ENCODE measurements at places on chromosomes 7 and 10.

DNA sequence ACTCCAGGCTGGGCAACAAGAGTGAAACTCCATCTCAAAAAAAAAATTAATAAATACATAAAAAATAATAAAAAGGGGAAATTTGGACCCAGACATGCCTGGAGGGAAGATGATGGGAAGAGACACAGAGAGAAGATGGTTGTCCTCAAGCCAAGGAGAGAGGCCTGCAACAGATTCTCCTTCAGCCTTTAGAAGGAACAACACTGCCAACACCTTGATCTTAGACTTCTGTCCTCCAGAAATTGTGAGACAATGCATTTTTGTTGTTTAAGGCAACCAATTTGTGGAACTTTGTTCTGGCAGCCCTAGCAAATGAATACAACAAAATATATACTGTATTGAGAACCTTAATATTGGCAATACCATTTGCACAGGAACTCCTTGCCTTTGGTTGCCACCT lies 180.3 kb upstream of the TNS3 start:
- no peak for DNase-seq

DNA sequence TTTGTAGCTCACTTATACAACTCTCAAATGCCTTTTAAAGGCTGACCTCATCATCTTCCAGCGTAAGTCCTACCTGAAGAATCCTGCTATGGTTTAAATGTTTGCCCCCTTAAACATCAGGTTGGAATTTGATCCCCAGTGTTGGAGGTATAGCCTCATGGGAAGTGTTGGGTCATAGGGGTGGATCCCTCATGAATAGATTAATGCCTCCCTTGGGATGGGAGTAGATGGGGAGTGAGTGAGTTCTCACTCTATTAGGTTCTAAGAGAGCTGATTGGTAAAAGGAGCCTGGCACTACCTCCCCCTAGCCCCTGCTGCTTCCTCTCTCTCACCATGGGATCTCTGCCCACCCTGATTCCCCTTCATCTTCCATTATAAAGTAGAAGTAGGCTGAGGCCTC lies 285.6 kb downstream of the FZD1 start:
- DNase-seq: no peak

DNA sequence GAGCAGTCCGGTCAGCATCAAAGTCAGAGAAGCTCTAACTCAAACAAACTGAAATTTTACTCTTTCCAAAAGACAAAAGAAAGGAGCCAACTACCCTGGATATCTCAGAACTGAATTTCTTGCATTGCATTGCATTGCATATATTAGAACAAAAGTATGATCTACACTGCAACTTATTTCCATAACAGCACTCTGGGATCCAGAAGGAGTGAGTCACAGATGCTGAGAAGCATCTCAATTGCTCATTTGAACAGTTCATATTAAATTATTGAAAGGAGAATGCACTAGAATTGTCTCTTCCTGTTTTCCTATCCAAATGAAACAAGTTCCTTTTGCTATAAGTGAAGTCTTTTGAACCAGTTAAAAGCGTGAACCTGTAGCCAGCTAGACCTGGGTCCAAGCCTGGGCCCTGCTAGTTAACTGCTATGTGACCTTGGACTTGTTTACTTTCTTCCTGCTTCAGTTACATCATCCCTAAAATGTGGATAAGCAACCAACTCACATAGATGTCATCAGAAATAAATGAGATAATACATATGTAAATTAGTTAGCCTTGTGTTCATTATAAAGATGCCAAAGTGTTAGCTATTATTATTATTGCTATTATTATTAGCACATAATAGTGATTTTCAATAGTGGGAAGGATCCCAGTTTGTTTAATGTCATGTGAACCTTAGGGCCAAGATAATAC lies 184.1 kb downstream of the CREB5 start:
- DNase-seq: no peak

- no peak for DNase-seq
Measured at GRCh38 chr10:96153070-96153469, 23.0 kb downstream of the ZNF518A start.

DNA sequence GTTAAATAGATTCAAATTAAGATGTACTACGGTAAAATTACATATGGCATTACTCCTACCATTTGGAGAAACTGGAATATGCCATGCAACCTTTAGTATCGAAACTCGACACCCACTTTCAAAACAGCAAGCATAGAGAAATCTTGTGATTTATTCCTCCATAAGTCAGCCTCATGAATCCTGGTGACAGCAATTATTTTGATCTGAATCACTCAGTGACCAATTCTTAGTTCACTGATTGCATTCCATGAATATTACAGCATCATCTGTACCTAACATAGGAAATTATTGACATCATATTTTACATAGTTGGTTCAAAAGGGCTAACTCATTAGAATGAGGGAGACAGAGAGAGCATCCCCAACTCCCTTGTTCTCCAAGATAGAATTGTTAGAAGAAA lies 89.6 kb downstream of the CACNB2 start:
- DNase-seq: no peak

DNA sequence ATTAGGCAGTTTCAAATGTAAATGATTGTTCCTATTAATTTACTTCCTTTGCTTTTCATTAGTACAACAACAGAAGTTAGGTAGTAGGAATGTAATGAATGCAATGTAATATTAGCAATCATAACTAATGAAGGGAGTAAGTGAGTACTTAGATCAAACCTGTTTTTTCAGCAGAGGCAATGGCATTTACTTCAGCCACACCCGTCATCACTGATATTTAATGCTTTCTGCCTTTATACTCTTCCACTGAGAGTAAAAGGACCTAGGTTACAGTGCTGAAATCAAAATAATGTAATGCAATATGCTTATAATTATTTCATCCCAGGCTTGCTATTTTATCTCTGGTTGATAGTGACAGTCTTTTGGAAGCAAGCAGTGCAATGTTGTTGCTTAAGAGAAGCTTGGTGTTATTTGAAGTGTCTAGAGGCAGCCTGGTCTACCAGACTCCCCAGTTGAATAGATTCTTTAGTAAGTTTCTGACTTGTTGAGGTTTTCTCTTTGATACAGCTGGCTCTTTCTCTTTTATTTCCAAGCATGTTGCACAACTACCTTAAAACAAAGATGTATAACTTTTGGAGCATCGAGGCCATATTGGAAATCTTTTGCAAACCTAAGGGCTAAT lies 149.4 kb downstream of the RNLS start:
- no peak for DNase-seq

GRCh38 chr10:80709866-80710265 lies 172.2 kb downstream of the SH2D4B start:
- no peak for DNase-seq

DNA sequence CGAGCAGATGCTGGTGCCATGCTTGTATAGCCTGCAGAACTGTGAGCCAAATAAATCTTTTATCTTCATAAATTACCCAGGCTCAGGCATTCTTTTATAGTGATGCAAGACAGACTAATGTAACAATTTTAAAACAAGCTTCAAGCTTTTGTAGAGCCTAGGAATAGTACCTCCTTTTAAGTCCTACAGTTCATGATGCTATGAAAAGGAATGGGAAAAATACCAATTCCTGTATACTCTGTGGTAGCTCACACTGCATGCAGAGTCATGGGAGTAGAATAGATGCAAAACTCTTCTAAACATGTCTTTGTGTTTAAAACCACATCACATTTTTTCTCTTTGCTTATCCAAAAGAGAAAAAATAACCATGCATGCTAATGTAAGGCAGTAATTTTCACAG lies 66.6 kb upstream of the WNT16 start:
- DNase-seq: no peak

- no peak for DNase-seq
Measured at GRCh38 chr7:787332-788240, 44.7 kb upstream of the SUN1 start.

- no peak for DNase-seq
Measured at GRCh38 chr7:64558323-64558705, 4.6 kb downstream of the ZNF680 start.

- no peak for DNase-seq
Measured at GRCh38 chr7:100363098-100363497, 5.2 kb downstream of the PILRB start.

- DNase-seq: no peak
Measured at GRCh38 chr10:125096371-125096770, 64.0 kb downstream of the CTBP2 start.

DNA sequence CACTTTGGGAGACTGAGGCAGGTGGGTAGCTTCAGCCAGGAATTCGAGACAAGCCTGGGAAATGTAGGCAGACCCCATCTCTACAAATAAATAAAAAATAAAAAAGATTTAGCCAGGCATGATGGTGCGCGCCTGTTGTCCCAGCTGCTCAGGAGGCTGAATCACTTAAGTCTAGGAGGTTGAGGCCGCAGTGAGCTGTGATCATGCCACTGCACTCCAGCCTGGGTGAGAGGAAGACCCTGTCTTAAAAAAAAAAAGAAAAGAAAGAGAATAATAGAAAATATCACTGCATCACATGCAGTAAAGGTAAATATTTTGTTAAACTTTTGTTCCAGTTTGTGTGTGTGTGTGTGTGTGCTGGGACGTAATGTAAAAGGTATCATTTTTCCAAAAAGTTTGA lies 3.0 kb downstream of the STRIP2 start:
- no peak for DNase-seq

GRCh38 chr7:30896783-30897637 lies 14.6 kb upstream of the AQP1 start:
- no peak for DNase-seq

GRCh38 chr7:67021260-67021659 lies 24.6 kb downstream of the TYW1 start:
- DNase-seq: no peak

GRCh38 chr10:129023082-129023481 lies 444.0 kb upstream of the MGMT start:
- no peak for DNase-seq

DNA sequence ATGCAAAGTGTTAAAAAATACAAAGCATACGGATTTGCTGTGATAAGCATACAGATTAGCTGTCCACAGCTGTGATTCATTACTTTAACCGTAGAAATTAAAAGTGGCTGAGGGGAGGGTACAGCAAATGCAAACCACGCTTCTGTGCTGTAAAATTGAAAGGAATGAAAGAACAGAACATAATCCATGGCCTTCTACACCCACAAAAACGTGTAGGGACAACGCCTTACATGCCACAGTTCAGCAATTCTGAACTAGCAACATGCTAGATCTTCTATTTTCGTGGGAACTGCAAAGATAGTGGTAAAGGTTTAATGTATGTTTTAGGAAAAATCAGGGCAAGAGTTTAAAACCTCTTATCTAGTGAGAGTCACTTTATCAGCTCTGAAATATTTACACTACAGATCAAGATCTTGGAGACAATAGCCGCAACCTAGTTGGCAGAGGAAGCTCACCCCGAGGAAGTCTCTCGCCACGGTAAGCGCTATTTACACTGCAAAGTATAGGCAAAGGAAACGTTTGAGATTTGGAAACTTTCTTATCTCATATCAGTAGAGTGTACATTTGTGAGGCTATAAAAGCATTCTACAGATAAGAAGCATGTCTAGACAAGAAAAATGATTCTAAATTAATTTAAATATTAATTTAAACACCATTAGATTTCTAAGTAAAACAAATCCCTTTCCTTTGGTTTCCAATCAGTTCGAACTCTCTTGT lies 193.6 kb downstream of the MLLT10 start:
- DNase-seq: no peak

- DNase-seq: no peak
Measured at GRCh38 chr10:112532189-112532588, 85.2 kb downstream of the VTI1A start.

DNA sequence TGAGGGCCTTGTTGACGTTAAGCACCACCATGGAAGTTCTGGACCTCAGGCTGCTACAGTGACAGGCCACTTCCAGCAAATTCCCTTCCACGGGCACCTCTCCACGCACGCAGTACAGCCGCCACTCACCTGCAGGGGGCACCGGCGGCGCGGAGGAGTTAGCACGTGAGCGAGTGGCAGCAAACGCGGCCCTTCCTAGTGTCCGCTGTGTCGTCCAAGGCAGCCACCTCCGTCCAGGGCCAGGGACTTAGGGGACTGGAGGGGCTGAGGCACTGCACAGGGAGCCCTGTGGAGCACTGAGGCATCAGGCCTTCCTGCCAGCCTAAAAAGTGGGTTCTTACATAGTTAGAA lies 164.4 kb downstream of the SVIL start:
- DNase-seq: no peak

- DNase-seq: no peak
Measured at GRCh38 chr10:33927347-33927746, 592.9 kb upstream of the NRP1 start.

DNA sequence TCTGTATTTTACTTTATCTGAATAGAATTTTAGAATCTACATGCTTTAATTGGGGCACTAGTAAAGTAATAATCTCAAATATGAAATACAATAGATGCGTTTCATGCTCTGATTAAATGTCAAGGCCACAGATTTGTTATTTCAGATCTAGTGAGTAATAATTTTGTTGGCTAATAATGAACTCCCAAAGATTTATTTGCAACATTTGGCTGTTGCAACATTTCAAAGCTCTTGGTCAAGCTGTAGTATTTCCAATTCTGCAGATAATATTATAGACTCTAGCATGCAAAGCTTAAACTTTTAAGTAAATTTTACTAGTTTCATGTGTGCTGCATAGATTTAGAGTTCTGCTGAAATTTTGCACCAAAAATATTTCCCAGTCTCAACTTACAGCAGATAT lies 16.7 kb downstream of the LRRN3 start:
- DNase-seq: no peak

GRCh38 chr7:133602291-133602690 lies 349.4 kb downstream of the EXOC4 start:
- DNase-seq: no peak

All from BJ (cell line).